Naive thymus-derived CD8-positive, alpha-beta T cell (primary cell): ENCODE measurements at places on chromosomes 2 and 18. TPM values are rescaled to one million over a fixed set of nuclear protein-coding genes. Genes with fewer than 3 reads are reported as not detected.

The MYO7B gene
- total RNA-seq: 0.58 TPM

The CYRIA gene
- 1.6 TPM for total RNA-seq

DNA sequence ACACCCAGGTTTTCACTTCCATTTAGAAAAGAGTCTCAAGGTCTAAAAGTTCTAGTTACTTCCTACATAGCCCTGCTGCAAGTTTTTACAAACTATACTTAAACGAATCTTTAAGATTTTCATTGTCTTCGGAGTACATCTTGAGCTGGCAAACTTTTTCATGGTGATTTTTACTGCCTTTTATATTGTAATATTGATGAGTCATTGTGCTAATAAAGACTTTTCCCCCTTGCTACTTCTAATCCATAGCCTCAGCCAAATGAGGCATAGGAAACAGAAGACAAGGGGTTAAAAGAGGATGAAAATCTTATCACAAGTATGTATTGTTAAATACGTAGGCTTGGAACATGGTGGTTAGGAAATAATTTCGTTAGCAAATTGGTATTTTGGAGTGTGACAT, 4.1 kb downstream of the DPP10 start:
- DNase-seq: no peak

DNA sequence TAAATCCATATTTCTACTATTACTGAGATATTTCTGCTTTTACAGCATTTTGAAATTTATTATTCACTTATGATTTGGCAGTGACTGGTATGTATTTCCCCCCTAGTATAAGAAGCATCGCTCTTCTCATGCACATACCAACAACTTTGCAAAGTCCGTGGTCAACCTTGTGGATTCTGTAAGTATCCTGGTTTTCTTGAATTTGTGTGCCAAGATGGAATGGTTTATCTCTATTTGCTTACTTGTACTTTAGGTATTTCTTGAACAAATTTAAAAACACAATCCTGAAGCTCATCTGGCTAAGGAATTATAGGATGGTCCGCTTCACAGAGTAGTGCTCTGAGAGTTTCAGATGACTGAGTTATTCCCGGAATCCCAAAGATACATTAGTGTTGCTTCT, 85.0 kb upstream of the FAM237A start:
- no peak for DNase-seq

DNA sequence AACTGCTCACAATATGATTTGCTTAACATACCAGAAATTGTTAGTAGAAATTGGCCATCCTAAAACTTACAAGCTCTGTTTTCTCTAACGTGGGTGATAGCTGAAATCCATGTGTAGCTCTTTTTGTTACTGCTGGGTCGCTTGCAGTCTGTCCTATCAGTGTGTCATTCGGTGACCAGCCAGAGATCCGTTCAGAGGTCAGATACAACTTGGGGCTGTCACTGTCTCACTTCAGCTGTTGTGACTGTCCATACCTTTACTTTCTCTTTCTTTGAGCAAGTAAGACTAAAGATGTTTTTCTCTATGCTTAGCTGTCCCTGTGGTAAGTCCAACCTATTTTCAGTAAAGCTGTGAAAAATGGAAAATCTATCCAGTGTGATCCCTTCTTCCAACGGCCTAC, 282.9 kb upstream of the KCNH7 start:
- no peak for DNase-seq

The NEU4 gene
- not detected for total RNA-seq

The GPATCH11 gene
- total RNA-seq: 16.8 TPM

The SGPP2 gene
- total RNA-seq: 0.33 TPM

The SP100 gene
- total RNA-seq: 221 TPM

GRCh38 chr2:136010126-136010525, 24.7 kb upstream of the DARS1 start:
- no peak for DNase-seq

GRCh38 chr2:120435671-120436459, 89.9 kb downstream of the INHBB start:
- no peak for DNase-seq

DNA sequence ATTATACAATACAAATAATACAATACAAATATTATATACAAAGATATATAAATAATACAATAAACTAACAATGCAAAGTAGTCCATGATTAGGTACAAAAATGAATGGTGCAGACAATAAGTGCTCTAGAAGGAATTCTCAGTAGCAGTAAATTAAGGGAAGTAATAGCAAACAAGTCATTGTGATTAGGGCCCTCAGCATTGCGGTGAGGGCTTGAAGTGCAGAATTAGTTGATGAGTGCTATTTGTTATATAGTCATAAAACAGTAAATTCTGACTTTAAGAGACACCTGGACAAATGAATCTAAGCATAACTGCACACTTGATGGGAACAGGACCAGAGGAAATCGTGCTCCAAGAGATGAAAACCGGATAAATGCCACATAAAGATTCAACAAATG, 74.9 kb downstream of the ANKRD44 start:
- DNase-seq: no peak
